CD8-positive, alpha-beta memory T cell (primary cell): ENCODE measurements at places on chromosomes 6 and 20. TPM values are rescaled to one million over a fixed set of nuclear protein-coding genes. Genes with fewer than 3 reads are reported as not detected.
A peak's percentile ranks its signal among the peaks of the same experiment; 100 is the strongest.

GRCh38 chr20:23200914-23201313, 114.8 kb upstream of the CD93 start:
- DNase-seq, result no peak

DNA sequence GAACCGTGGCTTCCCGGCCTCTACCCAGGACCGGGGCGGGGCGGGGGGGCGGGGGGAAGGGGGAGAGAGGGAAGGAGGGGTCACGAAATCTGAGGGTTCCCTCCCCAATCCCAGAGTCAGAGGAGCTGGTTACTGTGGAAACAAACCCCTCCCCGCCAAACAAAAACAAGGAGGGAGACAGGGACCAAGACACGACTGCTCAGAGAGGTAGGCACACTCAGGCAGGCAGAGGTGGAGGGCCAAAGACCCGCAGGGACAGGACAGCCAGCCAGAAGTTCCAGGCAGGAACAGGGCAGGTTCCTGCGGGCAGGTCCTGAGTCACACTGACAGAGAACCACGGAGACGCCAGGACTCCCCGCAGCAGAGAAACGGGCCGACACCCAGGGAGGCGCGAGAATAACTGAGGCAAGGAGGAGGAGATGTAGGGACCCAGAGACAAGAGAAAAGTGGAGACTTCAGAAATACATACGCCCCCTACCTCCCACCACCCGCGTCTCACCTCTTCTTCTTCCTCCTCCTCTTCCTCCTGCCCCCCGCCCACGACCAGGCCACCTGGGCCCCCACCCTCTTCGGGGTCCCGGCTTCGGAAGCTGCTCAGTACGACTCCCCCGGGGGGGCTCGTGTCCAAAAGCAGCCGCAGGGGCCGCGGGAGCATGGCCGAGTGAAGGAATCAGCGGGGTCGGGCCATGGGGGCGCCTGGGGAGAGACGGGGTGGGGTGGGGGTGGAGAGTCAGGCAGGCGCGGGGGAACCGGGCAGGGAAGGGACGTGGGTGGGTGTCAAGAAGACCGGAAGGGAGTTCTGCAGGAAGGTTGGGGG, 578 bp downstream of the RGL2 start:
- peak; percentile 58 for DNase-seq

DNA sequence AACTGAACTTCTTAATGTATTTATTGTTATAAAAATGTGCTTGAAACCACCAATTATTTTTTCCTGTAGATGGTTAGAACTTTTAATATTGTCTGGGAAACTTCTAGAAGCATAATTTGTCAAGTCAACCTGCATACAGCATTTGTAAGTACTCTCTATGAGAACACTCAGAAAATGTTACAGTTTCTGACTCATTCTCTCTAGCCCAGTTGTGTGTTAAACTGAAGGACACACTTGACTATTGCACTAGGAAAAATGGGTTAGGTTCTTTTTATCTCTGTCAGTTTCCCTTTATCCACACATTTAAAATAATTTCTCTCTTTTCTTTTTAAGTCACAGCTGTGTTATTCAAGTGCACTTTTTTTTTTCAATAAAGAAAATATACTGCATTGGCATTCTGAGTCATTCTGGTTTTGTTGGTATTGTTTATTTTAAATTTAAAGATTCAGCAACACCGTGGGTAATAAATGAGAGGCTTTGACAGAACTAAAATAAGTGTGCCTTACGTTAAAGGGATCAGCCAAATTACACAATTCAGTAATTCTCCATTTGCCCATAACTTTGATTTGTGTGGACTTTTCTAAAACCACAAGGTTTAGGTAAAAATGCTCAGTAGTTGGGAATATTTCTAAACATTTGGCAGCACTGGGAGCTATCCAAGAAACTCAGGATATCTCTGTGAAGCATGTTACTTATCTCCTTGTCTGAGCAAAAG, 50.7 kb downstream of the OPN5 start:
- no peak for DNase-seq

GRCh38 chr6:116439522-116440051, 21.6 kb upstream of the CALHM6 start:
- DNase-seq, result no peak

DNA sequence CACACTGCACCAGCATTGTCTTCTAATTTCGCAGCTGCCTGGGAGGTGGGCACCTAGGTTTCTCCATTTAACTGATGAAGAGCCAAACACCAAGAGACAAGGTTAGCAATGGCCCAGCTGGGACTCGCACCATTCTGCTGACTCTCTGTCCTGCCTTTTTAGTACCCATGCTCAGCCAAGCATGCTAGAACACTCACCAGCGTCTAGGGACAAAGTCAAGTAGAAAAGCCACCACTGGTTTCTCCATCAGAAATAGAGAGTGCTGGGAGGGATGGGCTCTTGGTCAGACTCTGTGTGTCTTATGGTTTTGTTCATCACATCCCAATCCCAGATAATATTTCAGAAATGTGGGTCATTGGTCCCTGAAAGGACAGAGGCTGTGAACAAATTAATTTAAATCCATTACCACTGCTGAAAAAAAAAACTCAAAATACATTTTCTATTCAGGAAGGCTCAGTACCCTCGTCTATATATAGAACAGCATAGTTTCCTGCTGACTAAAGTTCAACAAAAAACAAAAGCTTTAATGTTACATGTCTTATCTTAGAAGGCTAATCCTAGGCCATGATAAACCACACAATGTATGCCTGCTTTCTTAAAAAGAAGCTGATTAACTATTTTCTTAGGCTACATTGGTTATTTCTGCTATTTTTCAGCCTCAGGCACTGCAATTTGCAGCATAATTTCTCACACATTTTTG, 111.0 kb downstream of the TBC1D7 start:
- DNase-seq, result no peak

DNA sequence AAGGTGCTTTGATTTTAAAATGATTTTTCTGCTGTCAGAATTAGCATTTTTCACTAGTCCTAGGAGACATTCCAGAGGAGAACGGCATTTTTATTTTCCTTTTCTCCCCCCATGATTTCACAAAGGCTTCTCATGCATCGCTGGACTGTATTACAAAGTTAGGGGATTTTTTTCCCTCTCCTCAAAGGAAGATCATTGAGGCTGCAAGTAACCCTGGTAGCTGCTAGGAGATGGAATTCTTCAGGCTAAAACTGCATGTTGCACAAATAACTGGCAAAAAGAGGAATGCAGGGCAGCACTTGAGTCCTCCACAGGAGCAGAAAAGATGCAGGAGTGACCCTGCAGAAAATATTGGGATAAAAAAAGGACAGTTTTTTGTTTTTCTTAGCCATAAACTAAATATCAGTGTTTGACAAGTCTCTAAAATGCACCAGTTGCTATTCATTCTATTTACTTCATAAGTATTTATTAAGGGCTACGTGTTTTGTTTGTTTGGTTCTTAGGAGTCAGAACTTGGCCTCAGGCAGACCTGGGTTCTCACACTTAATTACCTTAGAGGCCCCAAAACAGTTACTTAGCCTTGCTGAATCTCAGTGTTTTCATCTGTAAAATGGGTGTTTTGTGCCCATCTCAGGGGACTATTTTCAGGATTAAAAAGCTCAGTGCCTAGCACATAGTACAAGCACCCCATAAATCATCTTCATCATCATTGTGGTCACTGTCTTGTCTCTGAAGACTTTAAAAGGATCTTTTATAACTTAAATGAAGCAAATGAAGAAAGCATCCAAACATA, 144.5 kb upstream of the ID4 start:
- DNase-seq, result no peak

DNA sequence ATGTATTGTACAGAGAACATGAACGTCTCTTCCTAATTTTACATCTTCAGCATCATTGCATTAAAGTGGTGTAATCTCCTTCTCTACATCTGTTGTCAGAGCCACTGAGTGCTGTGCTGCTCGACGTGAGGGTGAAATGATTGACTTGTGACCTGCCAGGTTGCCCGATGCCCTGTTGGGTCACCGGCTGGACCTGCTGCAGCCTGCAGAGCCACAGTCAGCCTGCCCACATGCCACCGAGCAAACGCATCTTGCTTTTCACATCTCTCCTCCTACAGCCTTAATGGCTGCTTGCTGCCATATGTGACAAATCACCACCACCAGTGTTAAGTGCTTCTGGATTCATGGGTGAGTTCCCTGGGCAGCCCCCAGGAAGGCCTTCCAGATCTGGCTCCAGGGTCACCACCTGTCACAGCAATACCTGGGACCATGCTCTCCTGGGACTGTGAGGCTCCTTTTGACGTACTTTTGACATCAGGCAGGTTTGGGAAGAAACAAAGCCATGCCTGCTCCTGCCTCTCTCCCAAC, 80.3 kb downstream of the ASXL1 start:
- no peak for DNase-seq

DNA sequence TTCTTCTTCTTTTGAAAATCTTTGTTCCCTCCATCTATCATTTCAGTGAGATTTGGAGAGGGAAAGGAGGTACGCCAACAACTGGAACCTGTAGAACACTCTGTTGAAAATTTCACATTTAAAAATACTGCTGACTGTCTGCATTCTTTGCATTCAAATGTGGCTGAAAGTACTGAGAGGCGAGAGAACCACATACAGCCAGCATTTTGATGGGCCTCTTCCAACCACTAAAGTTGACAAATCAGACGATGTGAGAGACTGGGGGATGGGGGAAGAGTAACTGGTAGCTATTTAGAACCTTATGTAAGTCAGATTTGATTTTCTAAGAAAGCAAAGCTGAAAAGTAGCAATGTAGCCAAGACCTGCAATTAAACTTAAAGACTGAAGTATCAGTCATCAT, 77.5 kb downstream of the FKBP5 start:
- peak; percentile 47 for DNase-seq

GRCh38 chr20:63004607-63005364, 2.0 kb downstream of the BHLHE23 start:
- no peak for DNase-seq

GRCh38 chr20:39829661-39830060, 859.4 kb downstream of the MAFB start:
- no peak for DNase-seq

GRCh38 chr20:45325371-45325770, 17.3 kb upstream of the MATN4 start:
- no peak for DNase-seq

- no peak for DNase-seq
Measured at GRCh38 chr20:61162451-61162850, 89.6 kb upstream of the CDH4 start.

GRCh38 chr6:106591111-106591825, 38.0 kb downstream of the RTN4IP1 start:
- DNase-seq, result no peak

DNA sequence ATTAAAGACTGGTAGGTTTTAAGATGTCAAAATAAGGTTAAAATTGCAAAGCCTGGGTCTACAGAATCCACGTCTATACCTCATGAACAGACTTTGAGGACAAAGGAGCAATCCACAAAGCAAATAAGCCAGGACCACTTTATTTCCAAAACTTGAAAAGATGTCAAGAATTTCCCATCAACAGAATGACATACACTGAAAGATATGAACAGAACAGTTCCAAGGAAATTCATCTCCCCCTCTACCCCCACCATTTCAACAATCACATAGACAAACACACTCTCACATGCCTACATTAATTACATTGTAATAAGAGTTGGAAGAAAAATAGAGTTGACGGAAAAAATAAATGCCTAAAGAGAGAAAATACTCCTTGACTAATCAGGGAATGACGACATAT, 45.2 kb upstream of the NHSL1 start:
- no peak for DNase-seq

DNA sequence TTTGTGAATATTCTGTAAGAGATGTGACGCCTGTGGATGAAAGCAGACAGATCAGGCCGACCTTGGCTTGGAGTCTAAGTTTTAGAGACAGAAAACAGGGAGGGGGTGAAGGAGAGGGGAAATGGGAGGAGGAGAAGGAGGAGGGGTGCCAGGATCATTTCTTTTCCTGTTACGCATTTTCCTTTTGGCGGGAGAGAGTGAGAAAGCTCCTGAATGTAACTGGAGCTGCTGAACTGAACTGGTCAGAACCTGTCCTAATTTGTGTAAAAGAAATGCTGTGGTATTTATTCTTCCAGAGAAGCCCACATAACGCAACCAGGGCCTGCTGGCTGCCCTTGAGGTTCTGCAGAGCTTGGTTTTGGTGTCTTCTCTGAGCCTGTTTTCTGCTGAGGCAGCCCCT, 41.9 kb downstream of the UTRN start:
- DNase-seq, result no peak

- peak; percentile 81 for DNase-seq
Measured at GRCh38 chr20:32109392-32110172, at the start of gene TM9SF4. Gene TM9SF4, plus strand, starts transcription at chr20:32109714. Its CDS starts 27 bp downstream, at chr20:32109741.

DNA sequence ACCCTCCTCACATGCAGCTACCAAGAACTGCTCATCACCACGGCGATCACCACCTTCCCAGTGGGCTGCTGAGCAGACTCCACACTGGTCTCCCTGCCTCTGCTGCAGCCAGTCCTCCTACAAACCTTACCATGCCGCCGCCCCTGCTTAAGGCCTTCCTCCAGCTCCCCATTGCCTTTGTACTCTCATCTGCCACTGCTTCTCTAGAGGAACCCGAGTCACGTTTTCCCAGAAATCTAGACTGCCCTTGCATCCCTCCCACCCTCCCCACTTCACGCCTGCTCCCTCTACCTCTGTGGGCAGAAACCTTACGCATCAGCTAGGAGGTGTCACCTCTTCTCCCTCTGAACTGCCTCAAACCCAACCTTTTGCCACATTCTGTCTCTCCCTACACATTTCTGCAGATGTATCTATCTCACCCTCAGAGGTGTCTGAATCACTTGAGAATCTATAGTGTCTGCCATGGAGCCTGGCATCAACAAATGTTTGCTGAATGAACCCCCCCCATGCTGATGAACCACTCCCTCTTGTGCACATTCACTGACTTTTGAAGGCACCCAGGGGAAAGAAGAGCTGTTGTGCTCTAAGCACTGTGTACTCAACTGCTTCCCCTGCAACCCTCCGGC, 4.3 kb downstream of the E2F1 start:
- no peak for DNase-seq

GRCh38 chr6:155454471-155454870, 1.2 kb downstream of the NOX3 start:
- no peak for DNase-seq

- peak; percentile 69 for DNase-seq
Measured at GRCh38 chr6:27890445-27891319, 21.5 kb downstream of the OR2B2 start.

- no peak for DNase-seq
Measured at GRCh38 chr6:19669206-19669605, 168.0 kb upstream of the ID4 start.

DNA sequence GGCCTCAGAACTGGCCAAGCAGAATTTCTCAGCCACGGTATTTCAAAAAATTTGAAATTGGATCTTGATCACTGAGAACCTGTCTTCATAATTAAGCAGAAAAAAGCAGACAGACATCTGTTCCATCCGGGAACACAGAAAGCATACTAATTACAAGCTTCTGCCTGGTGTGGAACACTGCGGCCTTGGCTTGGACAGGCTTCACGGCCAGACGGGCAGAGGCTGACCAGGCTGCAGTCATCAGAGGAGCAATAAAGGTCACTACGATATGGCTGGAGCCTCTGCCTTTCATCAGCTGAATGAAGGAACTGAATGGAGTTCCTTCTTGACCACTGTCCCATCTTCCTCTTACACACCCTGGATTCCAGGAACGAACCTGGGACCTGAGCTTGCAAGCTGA, 3.9 kb upstream of the NRSN1 start:
- no peak for DNase-seq

Gene PLN
- total RNA-seq, result not detected

Gene BANF2
- total RNA-seq, result not detected

Gene TSPO2
- total RNA-seq, result not detected

Gene RIPOR2
- total RNA-seq, result 54.4 TPM

Gene RAMACL
- 0.60 TPM for total RNA-seq

Gene C2
- 0.70 TPM for total RNA-seq

Gene NRSN1
- not detected for total RNA-seq

Gene PACRG
- total RNA-seq, result not detected

Gene GPR63
- total RNA-seq, result 1.5 TPM

Gene DOK5
- 4.8 TPM for total RNA-seq

Gene ULBP3
- total RNA-seq, result 1.2 TPM

Gene MAPK13
- total RNA-seq, result 77.3 TPM
